ENCODE measurements at places on chromosomes 5 and 9.

DNA sequence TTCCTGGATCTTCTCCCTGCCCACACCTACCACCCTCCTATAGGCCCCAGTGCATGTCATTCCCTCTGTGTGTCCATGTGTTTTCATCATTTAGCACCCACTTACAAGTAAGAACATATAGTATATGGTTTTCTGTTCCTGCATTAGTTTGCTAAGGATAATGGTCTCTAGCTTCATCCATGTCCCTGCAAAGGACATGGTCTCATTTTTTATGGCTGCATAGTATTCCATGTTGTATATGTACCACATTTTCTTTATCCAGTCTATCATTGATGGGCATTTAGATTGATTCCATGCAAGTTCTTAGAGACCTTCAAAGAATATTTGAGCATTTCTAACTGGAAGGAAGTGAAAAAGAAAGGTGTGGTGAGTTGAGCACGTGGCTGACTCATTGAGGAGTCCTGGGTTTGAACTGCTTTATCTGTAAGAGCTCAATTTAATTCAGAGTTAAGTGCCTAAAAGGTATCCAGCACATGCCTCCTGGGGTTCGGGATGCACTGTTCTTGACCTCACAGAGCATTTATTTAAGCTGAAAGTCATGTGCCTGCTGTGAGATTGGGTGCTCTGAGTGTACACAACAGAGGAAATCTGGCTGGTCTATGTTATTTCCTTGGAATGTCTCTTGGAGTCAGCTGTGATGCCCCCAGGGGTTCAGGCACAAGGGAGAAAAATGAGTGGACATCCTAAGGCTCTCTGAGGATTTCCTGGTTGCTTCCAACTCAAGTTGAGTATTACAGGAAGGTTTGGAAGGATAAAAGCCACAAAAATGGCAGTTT, 56.4 kb downstream of the SH3GL2 start:
- DNase-seq, result no peak

DNA sequence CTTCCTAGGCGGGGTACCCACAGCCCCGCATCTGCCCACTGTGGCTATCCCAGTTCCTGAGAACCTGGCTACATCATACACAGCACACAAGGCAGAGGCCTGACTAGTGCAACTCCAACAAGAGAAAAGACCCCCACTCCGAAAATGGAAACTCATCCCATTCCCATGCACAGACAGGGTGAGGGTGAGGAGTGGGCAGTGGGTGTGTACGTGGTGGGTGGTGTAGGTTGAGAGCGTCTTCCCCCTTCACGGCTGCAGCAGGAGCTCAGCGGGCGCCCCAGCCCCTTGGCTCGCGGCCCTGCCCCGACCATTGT, 501 bp upstream of the MAP1B start:
- DNase-seq, result no peak

DNA sequence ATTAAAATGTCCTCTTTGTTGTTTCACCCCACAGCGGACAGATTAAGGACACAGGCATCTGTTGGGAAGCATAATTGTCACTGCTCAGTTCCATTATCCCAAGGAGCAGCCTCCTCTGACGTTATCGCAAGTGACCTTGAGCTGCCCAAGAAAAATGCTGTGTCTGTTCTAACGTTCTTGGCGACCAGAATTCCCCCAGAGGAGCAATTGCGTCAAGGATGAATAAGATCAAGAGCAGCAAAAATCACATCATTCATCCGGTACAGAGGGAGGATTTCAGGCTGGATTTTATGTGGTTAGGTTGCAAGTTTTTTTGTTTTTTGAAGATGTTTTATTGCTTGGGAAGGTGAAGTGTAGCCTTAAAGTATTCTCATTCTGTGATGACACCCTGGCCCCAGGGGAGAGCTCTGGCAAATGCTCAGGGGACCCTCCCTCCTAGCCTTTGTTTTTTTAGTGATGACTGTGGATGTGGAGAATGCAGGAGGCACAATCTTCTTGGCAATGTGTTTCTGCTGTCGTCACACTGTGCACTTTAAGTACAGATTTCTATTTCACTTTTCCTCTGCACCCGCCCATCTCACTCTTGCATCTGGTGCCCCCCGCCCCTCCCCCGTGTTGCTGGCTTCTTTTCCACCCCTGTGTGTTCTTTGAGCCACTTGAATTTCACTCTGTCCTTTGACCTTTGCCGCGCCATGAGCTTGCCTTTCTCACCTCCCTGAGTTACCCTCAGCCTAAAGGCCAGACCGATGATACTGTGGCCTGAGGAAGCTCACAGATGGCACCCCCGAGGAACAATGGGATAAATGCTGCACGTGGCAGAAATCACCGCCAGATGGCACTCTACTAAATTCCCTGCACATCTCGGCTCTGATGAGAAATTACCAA, 308.5 kb downstream of the RAB3C start:
- DNase-seq, result peak; percentile 66

- no peak for DNase-seq
Observed at GRCh38 chr5:125236007-125236406, 489.6 kb upstream of the ZNF608 start.

- no peak for DNase-seq
Observed at GRCh38 chr5:57455511-57456455, 26.8 kb downstream of the ACTBL2 start.

DNA sequence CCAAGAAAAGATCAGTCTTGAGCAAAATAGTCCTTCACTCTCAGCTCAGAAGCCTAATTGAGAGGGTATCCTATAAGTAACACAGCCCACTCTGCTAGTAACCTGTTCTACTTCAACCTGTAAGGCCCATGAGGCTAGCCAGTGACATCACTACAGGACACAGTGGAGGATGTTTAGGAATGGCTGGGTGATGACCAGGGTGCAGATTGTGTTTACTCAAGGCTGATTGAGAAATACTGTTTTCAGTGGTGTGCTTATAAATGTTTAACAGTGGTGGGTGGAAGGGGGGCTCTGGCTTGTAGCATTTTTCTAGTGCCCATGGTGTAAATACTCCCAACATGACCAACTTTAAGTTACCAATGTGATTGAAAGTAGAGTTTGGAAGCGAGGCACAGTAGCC, 159.8 kb upstream of the CCDC152 start:
- no peak for DNase-seq

GRCh38 chr5:97046270-97046982, 96.0 kb downstream of the LIX1 start:
- peak; percentile 41 for DNase-seq

DNA sequence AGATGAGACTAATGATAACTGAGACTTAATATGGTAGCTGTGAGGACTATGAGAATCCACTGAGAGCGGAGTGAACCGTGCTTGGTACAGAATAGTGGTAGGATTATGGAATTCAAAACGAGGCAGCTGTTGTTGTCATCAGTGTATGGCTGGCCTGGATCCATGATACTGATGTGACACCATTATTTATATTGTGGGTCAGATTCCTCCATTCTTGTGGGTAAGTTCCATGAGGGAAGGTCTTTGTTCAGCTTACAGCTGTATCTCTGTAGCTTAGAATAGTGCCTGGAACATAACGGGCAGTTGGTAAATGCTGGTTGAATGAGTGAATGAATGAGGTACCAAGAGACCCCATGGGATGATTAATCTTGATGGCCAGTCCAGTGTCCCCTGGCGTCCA, 61.8 kb downstream of the ACER2 start:
- DNase-seq, result no peak

DNA sequence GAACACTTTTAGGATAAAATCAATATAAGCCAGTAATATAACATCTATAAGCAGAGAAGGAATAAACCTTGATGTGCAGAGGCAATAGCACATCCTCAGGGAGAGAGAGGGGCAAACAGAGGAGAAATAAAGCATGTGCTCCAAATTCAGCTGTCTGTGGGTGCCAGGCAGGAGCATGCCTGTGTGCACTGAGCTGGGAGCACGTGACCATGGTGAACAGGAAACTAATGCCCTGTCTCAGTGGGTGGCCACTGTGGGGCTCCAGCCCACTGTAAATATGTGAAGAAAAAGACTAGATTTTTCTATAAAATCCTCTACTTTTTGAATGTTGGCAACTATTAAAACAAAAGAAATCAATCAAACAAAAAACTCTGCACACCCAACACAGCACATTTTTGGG, 55.3 kb downstream of the FYB1 start:
- DNase-seq, result no peak

GRCh38 chr5:96823900-96824380, 16.2 kb upstream of the ERAP1 start:
- DNase-seq, result peak; percentile 81

DNA sequence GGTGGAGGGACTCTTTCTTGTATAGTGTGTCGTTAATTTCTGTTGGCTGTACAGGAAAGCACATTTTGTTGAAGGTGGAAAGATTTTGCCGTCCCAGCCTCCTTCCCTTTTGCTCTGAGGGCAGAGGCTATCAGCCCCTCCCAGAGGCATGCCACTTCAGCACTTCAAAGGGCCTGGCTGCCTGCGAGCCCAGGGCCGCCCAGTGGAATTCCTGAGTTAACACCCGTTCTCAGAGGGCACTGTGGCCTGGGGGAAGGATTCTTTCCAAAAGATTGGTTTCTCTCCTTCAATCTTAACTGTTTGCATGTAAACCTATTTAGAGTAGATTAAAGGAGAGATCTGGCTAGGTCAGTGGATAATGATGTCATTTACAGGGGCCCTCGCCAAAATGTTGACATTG, 238.6 kb downstream of the FANCC start:
- DNase-seq, result no peak

GRCh38 chr5:117741655-117742206, 1167.1 kb upstream of the SEMA6A start:
- no peak for DNase-seq

DNA sequence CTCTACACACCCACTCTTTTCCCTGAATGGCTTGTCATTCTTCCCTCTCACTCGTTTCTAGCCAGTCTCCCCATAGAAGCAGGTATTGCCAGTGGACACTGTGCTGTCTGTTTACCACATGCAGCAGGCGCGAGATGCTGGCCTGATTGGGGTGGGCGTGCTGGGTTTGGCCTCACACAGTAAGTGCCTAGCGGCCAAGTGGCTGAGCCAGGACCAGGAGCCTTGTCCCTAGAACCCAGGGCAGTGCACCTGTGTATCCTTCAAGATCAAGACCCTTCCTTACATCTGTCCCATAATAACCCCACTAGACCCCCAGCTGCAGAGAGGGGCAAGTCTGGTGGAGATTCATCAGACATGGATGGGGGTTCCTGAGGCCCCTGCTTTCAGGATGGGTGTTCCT, 112.8 kb upstream of the IRX4 start:
- no peak for DNase-seq
